ENCODE measurements at places on chromosomes 1 and 21. TPM values are rescaled to one million over a fixed set of nuclear protein-coding genes. Genes with fewer than 3 reads are reported as not detected.

DNA sequence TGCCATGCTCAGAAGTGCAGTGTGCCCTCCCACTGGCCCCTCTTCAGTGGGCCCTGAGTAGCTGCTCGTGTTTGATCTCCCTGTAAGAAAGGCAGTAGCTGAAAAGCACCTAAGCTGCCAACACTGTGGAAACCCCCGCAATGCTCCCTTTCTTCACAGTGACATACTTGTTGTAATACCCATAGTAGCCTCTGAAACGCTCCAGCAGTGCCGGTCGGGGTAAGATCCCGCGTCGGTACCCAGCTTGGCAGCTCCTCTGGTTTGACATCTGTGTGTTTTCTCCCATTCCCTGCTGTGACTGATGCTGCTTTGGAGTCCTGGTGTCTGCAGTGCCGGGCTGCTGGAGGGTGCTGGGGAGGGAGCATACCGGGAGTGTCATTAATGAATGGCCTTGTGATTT lies 3.6 kb downstream of the CHAF1B start:
- DNase-seq, result no peak

DNA sequence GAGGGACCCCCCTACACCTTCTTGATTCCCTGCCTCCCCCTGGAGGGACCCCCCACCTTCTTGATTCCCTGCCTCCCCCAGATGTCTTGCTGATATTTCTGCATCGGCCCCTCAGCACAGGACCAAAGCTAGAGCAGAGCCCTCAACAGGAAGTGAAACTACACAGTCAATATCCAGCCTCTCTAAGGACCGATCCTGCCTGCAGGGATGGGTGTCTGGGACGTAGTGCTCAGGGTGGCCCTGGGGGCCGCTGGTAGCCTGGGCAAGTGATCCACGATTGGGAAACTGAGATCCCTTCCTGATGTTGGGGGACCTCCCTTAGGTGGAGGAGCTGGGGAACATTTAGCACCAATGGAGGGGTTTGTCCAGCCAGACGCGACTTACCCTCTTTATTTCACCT lies 3.9 kb upstream of the LEFTY2 start:
- DNase-seq, result no peak

DNA sequence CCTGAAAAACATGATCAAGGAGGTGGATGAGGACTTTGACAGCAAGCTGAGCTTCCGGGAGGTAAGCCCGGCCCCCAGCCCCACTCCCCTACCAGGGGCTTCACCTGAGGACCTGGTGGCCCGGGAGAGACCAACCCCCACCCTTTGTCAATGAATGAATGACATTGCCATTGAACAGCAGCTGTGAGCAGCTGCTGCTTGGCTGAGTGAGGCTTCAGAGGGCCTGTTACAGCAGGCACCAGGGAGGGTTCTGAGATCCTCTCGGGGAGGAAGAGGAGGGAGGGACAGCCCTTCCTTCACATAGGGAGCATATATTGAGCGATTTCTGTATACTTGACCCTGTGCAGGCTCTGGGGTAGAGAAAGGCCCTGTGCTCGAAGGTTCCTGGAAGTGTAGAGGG lies 12.3 kb upstream of the CTRC start:
- DNase-seq, result no peak

DNA sequence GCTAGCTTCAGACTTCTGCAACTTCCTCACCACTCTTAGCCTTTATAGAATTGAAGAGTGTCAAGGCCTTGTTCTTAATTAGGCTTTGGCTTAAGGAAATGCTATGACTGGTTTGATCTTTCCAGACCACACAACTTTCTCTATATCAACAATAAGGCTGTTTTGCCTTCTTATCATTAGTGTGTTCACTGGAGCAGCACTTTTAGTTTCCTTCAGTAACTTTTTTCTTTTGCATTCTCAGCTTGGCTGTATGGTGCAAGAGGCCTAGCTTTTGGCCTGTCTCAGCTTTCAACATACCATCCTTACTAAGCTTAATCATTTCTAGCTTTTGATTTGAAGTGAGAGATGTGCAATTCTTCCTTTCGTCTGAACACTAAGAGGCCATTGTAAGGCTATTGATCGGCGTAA lies 8.6 kb downstream of the PRKACB start:
- DNase-seq, result no peak

GRCh38 chr1:226095286-226095685 lies 32.8 kb downstream of the H3-3A start:
- no peak for DNase-seq

- DNase-seq, result no peak
Measured at GRCh38 chr21:46322351-46323226, 1.1 kb downstream of the C21orf58 start.

DNA sequence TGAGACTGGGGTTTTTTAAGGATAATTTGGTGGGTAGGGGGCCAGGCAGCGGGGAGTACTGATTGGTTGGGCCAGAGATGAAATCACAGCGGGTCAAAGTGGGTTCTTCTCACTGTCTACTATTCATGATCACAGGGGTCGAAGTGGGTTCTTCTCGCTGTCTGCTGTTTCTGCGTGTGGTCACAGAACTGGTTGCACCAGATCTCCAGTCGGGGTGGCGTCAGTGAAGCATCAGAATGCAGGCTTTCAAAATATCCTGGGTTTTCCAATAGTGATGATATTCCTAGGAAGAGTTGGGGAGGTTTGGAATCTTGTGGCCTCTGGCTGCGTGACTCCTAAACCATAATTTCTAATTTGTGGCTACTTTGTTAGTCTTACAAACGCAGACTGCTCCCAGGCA lies 45.1 kb downstream of the TRPM2 start:
- DNase-seq, result no peak

GRCh38 chr1:151267760-151268159 lies 13.2 kb downstream of the PSMD4 start:
- DNase-seq, result no peak

- no peak for DNase-seq
Measured at GRCh38 chr1:241265428-241265827, 91.6 kb downstream of the RGS7 start.

GRCh38 chr1:194846488-194846887 lies 1660.1 kb upstream of the B3GALT2 start:
- no peak for DNase-seq

DNA sequence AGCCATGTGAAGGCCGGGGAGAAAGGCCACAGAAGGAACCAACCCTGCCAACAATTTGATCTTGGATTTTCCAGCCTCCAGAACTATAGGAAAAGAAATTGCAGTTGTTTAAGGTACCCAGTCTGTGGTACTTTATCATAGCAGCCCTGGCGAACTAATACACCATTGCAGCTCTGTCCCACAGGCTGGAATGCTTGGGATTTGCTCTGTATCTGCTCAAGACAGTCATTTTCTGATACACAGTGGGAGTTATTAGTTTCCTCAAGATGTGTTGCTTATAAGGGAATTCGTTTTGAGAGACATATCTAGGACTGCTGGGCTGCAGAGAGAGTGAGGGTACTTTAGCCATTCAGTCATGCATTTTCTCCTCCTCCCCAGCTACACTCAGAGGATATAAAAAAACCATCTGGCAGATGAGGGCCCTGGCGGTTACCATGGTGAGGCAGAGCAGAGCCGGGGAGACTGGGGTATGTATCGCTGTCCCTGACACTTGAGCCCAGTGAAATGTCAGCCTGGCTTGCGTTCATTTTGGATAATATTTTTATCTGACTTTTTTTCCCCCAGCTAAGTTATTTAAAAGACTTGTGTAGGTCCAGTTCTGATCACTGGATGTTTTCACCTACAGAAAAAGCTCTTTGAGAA lies 104.6 kb downstream of the DIRAS3 start:
- no peak for DNase-seq

DNA sequence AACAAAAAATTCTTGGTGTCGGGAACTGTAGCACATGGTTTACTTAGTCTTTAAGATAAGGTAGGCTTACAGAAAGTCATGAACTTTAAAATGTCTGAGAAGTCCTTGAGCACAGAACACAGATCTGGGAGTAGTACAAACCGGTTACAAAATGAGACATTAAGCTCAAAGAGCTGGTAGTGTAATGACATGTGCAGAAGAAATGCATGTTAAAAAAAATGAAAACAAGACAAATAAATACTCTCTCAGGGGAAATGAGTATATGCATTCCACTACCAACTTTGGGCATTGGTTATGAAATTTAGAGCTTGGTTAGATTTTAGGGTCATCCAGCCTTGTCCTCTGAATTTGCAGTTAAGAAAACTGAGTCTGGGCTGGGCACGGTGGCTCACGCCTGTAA lies 91.5 kb upstream of the F3 start:
- peak; percentile 46 for DNase-seq

GRCh38 chr1:10867138-10867721 lies 70.8 kb upstream of the CASZ1 start:
- DNase-seq, result no peak

ESRRG gene
- polyA plus RNA-seq, result 0.05 TPM

MYOG gene
- not detected for polyA plus RNA-seq

CD84 gene
- not detected for polyA plus RNA-seq

PGBD5 gene
- polyA plus RNA-seq, result 0.07 TPM

ATF6 gene
- polyA plus RNA-seq, result 22.2 TPM

FCGR3A gene
- polyA plus RNA-seq, result not detected

Data from BJ (cell line).